ENCODE measurements at places on chromosomes 12 and 14.
A peak's percentile ranks its signal among the peaks of the same experiment; 100 is the strongest.

DNA sequence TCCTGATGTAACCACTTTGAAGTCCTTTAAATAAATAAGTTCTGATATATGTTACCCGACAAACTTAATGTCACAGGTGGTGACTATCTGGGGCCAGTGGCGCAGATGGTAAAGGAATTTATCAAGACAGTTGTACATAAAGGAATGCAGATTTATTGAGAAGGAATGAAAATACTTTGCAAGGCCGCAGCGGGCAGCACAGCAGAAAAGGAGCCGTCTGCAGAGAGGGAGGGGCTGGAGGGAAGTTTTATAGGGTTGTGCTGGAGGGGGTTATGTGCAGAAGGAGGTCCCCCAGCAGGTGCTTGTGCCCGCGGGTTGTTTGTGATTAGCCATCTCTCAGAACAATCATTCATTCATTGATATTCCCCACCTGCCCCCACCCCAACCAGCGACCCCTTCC, 17.4 kb downstream of the GPRC5D start:
- no peak for DNase-seq

DNA sequence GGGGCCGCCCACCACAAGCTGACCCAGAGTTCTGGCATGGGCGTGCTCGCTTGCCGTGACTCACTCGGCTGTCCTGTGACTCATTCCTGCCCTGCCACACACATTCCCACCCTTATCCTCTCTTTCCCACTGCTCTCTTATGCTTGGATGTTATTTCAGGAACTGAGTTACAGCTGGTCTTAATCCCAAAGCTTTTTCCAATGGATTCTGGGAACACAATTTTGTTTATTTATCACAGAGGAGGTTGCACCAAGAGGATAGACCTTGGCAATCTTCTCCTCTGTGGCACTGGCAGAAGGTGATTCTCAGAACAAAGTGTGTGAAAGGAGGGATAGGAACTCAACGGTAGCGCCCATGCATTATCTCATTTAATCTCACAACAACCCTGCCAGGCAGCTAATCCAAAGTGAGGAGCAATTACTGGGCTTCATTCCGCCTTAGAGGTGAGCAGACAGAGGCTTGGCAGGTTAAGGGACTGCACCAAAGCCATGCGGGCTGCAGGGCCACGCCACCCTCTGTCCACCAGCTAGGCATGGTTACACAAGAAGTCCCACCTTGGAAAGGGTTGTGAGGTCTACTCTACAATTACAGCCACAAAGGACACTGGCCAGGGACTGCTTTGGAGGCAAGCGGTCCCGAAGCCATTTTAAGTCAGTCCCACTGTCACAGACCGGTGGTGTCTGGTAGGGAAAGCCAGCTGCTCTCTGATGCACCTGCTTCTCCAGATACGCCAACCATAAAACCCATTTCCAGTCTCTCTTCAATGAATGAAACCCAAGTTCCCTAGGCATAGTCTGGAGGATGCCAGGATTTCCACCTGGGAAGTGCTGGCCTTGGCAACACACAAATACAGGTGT, 32.9 kb downstream of the SYNE3 start:
- no peak for DNase-seq

- DNase-seq = no peak
Observed at GRCh38 chr14:74618078-74618952, 6.3 kb upstream of the LTBP2 start.

- no peak for DNase-seq
Observed at GRCh38 chr14:99024926-99025325, 247.1 kb downstream of the BCL11B start.

- DNase-seq = no peak
Observed at GRCh38 chr14:101734246-101734847, 27.2 kb upstream of the PPP2R5C start.

DNA sequence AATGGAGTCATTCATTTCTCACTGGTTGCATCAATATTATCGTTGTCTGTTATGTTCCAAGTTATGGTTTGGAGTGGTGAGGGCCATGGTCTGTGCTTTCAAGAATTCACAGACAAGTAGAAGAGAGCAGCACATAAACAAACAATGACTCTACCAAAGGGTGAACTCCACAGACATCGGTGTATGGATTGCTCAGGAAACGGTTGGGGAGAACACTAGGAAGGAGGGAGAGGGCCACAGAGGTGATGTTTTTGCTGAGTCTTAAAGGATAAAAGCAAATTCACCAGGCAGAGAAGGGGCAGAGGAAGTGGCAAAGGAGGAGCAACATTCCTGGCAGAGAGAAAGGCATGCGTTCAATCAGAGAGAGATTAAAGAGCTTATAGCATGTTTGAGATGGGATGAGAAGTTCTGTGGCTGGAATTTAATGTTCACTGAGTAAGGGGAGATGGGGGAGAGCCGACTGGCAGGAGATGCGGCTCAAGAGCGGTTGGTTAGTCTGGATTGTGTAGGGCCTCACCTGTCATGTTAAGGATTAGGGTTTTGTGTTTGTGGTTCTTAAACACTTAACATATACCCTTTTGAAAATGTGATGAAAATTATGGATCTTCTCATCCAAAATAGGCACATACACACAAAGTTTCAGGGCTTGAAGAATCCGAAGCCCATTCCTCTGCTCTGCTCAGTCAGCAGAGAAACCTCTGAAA, 42.3 kb upstream of the FRMD6 start:
- no peak for DNase-seq

GRCh38 chr14:74955229-74956026, at the start of gene PGF:
TSS of gene PGF (minus strand) at chr14:74955597. CDS start at chr14:74955242, 355 bp downstream.
- peak; percentile 16 for DNase-seq

DNA sequence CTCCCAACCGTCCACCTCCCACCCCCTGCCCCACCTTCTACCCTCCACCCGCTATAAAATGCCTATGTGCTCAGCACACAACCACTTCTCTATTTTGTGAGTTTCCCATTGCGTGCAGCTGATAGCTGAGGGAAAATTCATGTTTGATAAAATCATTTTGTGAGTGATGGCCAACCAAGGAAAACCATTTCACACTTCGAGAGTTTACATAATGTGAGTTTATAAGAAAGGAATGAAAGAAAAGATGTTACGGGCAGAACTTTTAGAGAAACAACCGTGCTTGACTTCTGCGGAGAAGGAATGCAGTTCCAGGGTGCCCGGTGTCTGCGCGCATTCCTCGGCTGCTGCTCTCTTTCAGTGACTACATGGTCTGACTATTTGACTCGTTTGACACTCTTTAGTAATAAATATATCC, 140.9 kb downstream of the EFCAB11 start:
- DNase-seq = no peak

GRCh38 chr14:103233328-103233727, 100.7 kb upstream of the EIF5 start:
- DNase-seq = no peak
